CD4-positive, alpha-beta T cell treated with Interleukin-10 for 1 hour (primary cell): ENCODE measurements at places on chromosomes 3 and 15.

GRCh38 chr3:43256714-43257461 is 29.5 kb upstream of the SNRK start:
- DNase-seq: no peak

DNA sequence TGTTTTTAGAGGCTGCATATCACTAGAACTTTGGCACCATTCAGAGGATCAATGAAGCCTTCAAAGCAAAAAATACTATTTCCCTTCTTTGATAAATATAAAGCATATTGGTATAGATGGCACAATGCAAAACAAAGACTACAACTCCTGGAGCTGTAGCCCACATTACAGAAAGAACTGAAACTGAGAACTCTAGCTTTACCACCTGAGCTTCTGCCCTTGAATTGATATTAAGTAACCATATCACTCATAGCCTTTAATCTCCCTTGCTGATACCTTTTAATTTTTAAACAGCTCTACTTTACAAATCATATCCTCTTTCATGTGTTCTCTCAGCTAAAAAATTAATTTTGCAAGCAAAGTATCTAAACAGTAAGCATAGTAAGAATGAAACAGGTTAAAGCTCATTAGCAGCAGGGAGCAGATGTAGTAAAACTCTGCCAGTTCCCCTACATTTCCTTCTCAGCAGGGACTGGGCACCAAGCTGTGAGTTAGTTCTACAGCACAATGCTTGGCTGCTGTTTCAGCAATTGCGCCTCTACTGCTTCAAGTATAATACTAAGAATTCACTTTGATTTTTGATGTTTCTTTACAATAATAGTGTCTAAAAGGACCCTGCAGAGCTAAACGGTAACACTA is 97.9 kb upstream of the NANOGP8 start:
- no peak for DNase-seq

DNA sequence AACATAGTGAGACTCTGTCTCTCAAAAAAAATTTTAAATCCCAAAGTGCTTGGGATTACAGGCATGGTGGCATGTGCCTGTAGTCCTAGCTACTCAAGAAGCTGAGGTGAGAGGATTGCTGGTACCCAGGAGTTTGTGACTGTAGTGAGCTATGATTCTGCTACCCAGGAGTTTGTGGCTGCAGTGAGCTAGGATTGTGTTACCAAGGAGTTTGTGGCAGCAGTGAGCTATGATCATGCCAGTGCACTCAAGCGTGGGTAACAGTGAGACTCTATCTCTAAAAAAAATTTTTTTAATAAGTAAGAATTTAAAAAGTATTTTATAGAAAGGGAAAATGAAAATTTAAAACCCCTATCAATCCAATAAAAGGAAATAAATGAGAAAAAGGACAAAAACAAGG is 69.5 kb downstream of the FAIM start:
- no peak for DNase-seq

DNA sequence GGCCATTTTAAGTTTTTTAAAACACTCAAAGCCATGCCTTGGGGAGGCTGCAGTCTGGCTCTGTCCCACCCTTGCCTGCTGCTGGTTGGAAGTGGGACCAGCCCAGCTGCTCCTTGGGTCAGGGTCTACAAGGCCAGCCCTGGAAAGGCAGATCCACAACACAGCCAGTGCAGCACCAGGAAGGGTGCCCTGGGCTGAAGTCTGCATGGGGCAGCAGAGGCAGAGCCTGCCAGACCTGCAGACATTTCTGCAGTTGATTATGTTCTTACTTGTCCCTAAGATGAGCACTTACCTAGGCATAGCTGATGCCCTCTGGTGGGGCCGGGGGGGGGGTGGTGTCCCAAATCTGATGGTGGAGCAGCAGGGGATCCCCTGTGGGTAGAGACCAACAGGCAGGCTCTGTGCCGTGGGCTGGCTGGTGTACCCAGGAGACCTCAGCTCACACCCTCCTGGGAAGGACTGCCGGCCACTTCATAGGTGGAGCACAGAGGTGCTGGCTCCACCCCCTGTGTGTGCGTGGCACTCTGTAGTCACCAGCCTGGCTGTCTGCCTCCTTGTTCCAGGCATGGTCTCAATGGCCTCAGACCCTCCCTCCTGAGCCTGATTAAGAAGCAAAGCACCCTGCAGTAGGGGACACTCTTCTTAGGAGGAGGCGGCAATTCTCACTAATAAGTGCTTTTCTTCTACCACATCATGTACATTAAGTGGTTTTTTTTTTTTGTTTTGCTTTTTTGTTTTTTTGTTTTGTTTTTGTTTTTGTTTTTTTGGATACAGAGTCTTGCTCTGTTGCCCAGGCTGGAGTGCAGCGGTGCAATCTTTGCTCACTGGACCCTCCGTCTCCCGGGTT is 97.4 kb upstream of the KLF13 start:
- no peak for DNase-seq

- DNase-seq: no peak
Measured at GRCh38 chr15:99550077-99550476, 15.7 kb upstream of the MEF2A start.

DNA sequence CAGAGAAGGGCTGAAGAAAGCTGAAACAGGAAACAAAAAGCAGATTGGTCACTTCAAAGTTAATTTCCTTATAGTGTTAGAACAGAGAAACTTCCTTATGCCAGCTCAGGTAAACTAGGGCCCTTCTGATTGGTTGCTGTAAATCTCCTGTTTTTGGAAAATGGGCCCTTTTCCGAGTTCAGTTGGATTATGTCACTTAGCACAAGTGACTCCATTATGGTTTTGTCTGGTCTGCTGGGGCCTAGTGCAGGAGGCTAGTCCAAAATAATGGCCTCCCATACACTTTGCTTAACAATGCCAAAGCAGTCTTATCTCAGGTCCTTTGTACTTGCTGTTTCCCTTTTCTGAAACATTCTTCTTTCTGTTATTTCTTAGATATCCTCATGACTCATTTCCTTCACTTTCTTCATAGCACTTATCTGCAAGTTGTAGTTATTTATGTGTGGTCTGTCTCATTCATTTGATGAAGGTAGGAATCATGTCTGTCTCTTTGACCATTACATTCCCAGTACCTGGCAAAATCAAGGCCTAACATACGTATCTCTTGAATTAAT is 7.7 kb upstream of the DCP1A start:
- no peak for DNase-seq

DNA sequence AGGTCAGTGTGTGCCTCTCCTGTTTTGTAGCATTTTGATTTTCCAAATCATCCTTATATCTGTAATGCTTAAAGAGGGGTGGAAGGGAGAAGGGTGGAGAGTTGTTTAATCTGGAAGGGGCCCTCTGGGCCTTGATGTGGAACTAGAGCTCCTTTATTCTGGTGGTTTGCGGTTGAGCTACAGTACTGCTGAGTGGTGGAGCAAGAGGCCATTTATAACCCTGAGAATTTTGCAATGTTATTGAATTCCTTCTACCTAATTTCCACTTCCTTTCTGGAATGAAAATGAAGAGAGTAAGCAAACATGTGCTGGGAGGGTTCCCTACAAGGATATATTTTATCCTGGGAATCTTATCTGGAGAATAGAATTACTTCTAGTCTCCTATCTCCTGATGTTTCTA is 35.3 kb upstream of the TUBGCP5 start:
- no peak for DNase-seq

GRCh38 chr15:58279654-58280053 is 141.5 kb downstream of the AQP9 start:
- DNase-seq: no peak
